Fibroblast of skin of abdomen (primary cell): ENCODE measurements at places on chromosomes 3 and 15.

GRCh38 chr15:39663704-39664250 lies 82.9 kb downstream of the THBS1 start:
- no peak for DNase-seq

DNA sequence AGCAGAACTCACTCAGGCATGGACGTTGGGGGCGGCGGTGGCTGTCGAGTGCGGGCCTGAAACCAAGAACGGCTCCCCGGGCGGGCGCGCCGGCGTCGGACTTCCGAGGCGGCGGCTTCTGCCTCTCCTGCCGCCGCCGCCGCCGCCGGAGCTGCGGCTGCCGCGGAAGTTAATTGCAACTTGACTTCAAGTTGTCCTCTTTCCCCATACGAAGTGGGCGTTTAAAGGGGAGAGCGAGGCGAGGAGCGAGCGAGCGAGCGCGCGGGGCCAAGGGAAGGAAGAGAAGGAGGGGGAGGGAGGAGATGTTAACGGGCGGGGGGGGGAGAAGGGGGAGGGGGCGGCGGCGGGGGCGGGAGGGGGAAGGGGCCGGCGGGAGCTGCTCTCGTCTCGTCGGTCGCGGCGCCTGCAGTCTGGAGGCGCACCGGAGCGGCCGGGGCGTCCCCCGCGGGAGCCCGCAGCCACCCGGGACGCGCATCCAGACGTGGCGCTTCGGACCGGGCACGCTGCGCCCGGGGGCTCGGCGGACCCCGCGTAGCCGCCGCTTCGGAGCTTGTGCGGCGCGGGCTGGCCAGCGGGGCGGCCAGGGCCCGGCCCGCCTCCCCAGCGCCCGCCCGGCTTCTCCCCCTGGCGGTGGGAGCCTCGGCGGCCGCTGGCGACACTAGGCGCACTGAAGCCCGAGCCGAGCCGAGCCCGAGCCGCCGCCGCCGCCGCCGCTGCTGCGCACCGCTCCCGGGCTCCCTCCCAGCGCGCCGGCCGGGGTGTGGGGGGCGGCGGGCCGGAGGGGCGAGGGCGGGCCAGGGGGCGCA lies 19.7 kb upstream of the SATB1 start:
- peak; percentile 71 for DNase-seq

GRCh38 chr3:157408499-157409149 lies 28.0 kb upstream of the PTX3 start:
- no peak for DNase-seq

DNA sequence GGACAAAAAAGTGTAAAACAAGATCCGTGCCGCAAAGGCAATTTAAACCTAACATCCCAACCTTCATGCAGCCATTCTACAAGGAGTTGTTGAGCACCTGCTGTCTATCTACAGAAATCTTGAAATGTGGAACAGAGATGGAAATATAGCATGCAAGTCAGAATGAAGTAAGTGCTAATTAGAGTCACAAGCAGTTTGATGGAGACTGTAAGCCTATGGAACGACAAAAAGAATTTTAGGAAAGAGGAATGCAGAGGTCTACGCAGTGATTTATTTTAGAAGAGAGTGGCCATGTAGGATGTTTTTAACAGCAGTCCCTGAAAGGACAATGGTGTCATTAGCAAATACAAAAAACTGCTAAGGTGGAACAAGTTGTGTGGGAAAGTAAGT lies 851 bp upstream of the DCBLD2 start:
- no peak for DNase-seq

GRCh38 chr15:60635507-60636352 lies 156.8 kb upstream of the ICE2 start:
- DNase-seq = no peak

- DNase-seq = no peak
Measured at GRCh38 chr3:129320261-129320660, 41.6 kb downstream of the HMCES start.

GRCh38 chr15:29067949-29068348 lies 182.2 kb downstream of the APBA2 start:
- DNase-seq = no peak

DNA sequence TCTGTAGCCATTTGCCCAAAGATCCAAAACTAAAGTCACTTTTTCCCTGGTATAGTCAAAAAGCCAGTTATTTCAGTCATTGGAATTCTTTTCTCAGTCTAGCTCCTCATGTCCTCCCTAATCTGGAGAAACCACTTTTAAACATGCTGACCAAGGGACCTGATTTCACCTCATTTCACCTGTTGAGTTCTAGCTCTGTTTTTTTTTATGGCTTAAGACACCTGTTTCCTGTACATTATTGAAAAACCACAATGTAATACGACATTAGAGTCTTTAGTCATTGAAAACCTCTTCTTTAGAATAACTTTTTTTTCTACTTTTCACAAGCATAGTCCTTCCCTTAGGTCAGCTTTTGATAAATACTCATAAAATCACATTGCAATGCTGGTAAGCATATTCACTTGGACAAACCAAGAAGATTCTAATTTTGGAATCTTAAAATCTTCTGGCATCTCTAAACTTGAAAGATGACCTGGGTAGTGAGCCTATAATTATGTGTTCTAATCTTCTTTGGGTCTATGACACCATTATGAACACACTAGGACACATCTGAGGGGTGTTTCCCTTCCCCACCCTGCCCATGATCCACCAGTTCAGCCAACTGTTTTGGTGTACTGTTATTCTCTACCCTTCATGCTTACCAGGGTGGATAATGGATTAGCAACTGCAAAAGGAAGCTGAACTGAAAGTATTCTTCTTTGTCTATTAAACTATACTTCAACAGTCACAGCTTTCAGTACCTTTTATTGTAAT lies 103.5 kb upstream of the FXR1 start:
- no peak for DNase-seq

DNA sequence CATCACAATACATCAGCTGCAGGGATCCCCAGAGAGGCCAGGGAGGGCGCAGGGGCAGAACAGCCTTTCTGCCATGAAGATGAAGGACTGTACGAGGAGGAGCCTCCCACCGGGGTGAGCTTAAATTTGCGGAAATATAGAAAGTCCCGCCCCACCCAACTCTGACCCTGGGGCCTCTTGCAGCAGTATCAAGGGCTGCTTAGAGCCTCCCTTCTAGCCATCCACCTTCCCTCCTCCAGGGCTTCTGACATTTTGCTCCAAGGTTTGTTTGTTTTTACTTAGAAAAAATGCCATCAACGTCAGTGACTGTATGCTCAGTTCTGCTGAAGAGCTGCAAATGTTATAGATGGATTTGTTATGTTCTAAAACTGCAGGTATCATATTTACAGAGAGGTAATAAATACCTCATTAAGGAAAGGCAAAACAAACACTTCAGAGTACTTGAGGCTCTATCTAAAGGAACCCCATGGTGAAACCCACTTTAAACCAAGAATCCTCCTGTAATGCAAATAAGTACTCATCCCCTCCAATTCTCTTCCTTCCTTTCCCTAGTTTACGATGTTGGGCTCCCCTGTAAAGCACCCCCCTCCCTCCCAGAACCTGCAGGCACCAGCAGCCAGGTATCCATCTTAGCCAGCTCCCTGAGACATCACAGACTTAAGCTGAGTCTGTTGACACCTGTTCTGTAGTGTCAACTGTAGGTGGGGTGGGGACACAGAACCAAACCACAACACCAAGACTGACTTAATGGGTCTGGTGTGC lies 30.5 kb downstream of the RFTN1 start:
- no peak for DNase-seq

- no peak for DNase-seq
Measured at GRCh38 chr3:7565574-7565973, 704.7 kb downstream of the GRM7 start.

GRCh38 chr15:77599899-77600298 lies 32.8 kb downstream of the LINGO1 start:
- DNase-seq = peak; percentile 32

DNA sequence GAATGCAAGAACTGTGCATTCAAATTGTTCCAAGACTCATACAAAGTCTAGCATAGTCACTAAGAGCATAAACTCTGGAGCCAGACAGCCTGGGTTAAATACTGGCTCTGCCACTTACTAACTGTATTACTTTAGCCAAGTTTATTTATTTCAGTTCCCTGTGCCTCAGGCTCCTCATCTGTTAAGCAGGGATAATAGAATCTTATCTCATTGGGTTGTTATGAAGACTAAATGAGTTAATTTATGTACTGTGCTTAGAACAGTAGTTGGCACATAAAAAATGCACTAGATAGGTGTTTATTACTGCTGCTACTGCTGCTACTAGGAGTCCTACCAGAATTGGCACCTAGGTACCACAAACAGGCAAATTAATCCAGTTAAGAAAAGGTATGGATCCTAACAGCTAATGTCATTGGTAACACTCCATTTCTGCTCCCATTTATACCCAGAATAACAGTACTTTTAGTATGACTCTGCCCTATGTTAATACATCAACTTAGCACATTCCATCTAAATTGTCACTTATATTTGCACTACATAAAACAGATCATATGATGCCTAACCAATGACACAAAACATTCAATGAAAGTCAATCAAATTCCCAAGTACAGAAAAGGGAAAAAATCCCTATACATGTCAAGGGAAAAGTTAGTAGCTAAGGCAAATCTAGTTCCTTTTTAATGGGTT lies 45.7 kb downstream of the GSK3B start:
- DNase-seq = no peak

DNA sequence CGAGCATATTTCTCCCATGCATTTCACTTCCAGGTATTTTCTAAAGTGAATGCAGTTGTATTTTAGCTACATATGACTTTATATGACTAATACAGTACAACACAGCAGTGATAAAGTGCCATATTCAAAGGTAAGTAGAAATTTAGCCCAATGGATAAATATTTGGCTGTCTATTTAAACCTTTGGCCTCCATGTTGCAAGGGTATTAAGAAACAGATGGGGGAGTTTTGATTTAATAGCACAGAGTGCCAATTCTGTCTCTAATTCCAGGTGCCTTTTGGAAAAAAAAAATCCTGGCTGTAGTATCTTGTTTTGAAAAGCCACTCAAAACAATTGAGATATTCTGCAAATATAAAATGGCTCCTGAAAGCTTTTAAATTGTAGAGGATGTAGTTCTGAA lies 44.9 kb upstream of the SGO1 start:
- DNase-seq = no peak

DNA sequence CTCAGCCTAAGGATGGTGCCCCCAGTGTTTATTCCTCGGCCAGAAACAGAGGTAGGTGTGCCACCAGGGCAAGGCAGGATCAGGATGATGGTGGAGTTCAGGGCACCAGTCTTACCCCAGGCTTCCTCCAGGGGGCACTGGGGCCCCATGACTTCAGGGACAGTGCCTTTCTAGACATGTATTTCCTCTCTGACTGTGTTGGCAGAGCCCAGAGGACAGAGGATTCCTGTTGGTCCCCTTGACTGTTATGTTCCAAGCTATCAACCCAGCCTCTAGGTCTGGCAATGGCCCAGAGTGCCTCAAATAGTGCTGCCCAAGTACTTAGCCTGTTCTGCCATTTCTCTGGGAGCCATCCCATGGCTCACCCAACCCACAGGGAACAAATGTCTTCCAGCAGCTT lies 2.8 kb downstream of the HEMK1 start:
- peak; percentile 61 for DNase-seq

DNA sequence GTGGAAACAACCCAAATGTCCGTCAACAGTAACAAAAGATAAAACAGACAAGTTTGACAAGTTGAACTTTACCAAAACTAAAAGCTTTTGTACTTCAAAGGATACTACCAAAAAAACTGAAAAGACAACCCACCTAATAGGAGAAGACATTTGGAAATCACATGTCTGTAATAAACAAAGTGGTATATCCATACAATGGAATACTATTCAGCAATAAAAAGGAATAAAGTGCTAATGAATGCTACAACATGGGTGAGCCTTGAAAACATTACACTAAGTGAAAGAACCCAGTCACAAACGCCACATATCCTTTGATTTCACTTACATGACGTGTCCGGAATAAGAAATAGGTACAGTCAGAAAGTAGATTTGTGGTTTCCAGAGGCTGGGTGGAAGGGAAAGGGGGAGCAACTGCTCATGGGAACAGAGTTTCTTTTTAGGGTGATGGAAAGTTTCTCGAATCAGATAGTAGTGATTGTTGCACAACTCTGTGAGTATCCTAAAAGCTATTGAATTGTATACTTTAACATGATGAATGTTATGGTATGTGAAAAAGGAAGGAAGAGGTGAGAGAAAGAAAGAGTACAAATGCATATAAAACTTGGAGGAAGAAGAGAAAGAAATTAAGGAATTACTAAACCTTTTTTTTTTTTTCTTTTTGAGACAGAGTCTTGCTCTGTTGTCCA lies 72.7 kb upstream of the ABHD2 start:
- DNase-seq = no peak

GRCh38 chr15:68241088-68241935 lies 11.8 kb upstream of the CLN6 start:
- no peak for DNase-seq

DNA sequence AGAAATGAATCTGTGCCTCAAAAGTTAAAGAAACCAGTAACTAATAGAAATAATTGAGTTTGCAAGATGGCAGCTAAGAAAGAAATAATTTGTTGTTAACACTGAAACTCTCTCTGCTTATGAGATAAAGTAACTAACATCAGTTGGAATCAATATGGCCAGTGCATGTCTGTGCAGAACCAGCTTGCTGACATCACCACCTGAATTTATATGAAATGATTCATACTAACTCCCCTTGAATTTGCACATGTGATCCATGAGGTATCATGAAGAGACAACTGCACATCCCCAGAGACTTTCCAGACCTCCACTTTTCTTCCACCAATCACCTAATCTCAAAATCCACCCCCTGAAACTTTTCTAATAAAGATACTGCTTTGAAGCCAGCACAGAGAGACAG lies 10.3 kb upstream of the SLC25A38 start:
- no peak for DNase-seq

DNA sequence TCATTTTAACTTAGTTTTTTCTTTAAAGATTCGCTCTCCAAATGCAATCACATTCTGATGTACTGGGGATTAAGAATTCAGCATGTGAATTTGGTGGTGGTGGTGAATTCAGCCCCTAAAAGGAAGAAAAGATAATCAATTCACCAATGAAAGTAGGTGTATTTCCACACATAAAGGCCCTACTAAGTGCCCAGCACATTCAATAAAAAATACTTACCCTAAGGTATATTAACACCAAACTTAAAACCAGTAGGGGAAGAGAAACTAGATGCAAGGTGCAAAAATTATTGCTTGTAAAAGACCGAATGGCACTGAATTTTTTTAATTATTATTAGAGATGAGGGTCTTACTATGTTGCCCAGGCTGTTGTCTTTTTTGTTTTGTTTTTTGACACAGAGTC lies 16.8 kb upstream of the SUCNR1 start:
- no peak for DNase-seq

GRCh38 chr3:4982773-4983738 lies 3.8 kb downstream of the BHLHE40 start:
- DNase-seq = no peak

- no peak for DNase-seq
Measured at GRCh38 chr3:48469046-48469915, 22.7 kb downstream of the ATRIP start.

- peak; percentile 5 for DNase-seq
Measured at GRCh38 chr3:170196833-170197232, 15.3 kb upstream of the PHC3 start.
